ENCODE measurements at places on chromosomes 5 and 9.

GRCh38 chr5:116756531-116756930, 181.9 kb upstream of the SEMA6A start:
- DNase-seq, result no peak

GRCh38 chr9:84759300-84759750, 89.8 kb downstream of the NTRK2 start:
- no peak for DNase-seq

GRCh38 chr9:117074342-117074662, 340.6 kb downstream of the ASTN2 start:
- DNase-seq, result no peak

GRCh38 chr5:40798801-40799210, 632 bp upstream of the PRKAA1 start:
- peak; percentile 14 for DNase-seq

DNA sequence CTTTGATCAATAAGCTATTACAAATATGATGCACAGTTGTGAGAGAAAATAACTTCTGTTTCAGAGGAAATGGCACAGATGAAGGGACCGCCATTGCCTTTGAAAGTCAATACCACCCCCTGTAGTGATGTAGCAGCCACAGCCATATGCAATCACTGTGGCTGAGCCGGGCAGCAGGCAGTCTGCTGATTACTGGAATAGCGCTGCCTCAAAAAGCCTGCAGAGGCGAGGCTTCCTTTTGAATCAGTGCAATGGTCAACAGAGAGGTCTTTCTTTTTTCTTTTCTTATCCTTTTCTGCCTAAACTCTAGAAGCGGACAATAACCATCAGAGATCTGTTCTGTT, 265.1 kb upstream of the TAS2R1 start:
- no peak for DNase-seq

DNA sequence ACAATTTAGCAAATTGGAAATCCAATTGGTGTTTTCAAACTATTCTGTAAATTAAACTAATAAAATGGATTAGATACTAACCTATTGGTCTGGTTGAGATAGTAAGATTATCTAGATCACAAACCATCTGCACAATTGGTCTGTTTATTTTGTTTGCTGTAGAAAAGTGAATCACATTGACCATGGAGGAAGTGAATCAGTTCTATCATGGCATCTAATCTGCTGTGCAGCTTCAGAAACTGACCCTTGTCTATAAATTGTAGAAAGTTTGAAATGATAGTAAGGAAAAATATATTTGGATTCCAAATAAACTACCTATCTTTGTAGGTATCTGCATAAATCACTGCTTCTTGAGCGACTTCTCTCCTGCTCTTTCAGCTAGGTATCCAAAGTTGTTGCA, 1865.4 kb downstream of the MAT2B start:
- no peak for DNase-seq

- no peak for DNase-seq
Observed at GRCh38 chr5:68215898-68216244, 315 bp downstream of the PIK3R1 start.

GRCh38 chr5:14457476-14457875, 124.1 kb upstream of the OTULINL start:
- no peak for DNase-seq

- peak; percentile 6 for DNase-seq
Observed at GRCh38 chr5:6820851-6821479, 107.7 kb downstream of the TENT4A start.

- DNase-seq, result no peak
Observed at GRCh38 chr5:431001-431710, 11.8 kb upstream of the EXOC3 start.

DNA sequence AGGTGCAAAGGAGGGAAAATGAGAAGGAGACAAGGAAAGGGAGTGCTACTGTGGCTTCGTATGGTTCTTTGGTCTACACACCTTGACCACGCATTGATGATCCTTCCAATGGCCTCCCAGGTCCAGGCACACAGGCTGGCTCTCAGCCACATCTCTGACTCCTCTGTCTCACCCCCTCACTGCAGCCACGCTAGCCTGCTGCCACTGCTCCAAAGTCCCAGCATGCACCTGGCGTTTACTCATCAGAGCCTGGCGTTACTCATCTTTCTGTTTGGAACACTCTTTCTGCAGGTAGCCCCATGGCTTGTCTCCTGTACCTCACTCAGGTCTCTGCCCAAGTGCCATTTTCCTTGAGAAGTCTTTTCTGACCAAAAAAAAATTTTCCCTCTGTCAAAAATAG, 195.5 kb downstream of the SNCAIP start:
- no peak for DNase-seq

GRCh38 chr5:16934123-16934522, 2.0 kb downstream of the MYO10 start:
- peak; percentile 10 for DNase-seq

DNA sequence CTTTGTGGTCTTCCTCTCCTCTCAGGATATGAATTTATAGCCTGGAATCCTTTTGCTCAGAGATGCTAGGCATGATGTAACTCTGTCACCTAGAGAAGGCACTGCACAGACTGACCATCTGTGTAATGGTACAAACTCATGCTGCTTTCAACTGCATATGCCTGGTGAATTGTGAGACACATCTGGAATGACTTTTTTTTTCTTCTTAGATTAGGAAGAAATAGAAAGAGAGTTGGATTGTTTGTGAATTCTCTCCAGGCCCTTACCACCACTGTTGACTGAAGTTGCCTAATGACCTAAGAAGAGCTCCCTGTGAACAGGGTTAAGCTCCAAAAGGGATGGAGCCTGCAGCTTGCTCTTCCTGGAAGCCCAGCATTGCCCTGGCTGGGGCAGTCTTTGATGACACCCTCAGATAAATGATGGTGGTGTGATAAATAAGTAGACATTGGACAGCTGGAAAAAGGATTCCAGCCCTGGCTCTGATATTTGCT, 47.8 kb upstream of the TRIM32 start:
- DNase-seq, result no peak

DNA sequence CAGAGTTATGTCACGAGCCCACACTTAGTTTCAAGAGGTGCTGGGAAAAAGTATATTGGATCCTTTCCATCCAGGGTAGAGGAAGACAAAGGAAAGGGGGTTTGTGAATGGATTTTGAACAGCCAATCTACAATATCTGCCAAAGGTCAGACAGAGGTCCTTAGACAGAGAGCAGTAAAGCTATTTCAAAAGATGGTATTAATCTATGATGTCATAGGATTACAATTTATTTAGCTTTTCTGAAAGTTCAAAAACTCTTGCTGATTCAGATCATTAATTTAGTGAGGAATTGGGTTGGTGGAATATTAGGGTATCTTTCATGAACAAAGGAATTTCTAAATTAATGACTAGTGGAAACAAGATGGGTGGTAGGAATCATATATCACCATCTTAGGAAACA, 126.9 kb downstream of the NTRK2 start:
- no peak for DNase-seq

GRCh38 chr9:137671721-137672120, 52.9 kb downstream of the EHMT1 start:
- DNase-seq, result no peak

DNA sequence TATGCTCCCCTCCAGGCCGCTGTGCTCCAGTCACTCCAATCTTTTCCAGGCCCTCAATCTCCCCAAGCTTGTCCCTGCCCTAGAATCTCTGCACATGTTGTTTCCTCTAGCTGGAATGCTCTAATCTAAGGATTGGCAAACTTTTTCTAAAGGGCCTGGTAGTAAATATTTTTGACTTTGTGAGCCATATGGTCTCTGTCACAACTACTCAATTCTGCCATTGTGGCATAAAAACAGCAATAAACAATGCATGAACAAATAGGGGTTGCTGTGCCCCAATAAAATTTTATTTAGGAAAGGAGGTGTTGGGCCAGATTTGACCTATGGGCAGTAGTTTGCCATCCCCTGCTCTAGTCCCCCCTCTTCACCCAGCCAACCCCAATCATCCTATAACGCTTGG, 150.5 kb upstream of the LRRTM2 start:
- DNase-seq, result no peak

DNA sequence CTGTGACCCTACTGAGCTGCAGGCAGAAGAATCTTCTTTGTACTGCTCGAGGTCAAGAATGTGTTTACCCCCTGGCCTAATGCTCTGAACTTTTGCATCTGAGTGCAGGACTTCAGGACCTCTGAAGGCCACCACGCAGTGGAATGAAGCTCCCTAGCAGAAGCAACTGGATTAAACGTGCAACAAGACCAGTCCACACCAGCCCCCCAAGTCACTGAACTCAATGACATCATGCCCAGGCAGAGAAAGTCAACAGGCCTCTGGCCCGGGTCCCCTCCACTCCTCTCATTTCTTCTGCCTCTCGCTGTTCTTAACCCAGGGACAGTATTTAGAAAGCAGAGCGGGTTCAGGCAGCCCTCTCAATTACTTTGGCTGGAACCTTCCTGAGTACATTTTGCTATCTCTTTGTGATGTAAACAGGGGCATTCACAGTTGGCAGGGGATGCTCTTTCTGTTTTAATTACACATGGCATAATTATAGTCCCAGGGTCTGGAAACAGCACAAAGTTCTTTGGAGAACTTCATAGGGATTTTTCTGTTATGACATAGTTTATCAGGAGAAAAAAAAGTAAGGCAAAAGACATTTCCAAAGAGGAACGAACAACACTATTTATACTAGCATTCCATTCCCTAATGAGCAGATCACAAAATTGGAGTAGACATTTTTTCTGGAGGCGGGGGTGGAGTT, 108.2 kb upstream of the SPATA31D4 start:
- DNase-seq, result no peak

DNA sequence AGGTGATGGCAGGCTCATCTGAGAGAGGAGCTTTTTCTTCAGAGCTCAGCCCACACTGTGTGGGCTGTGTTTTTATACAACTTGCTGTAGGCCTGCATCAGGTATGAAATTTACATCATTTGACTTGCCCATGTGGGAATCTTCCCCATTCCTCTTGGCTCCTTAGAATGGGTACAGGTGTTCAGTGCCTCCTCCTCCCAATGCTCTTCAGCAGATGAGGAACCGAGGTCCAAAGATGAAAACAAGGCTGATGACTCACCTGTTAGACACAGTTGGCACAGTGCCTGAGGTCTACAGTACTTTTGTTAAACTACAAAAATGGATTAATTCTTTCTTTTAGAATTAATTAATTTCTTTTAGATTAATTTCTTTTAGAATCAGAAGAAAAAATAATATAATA, 20.8 kb downstream of the PAPPA start:
- DNase-seq, result no peak

DNA sequence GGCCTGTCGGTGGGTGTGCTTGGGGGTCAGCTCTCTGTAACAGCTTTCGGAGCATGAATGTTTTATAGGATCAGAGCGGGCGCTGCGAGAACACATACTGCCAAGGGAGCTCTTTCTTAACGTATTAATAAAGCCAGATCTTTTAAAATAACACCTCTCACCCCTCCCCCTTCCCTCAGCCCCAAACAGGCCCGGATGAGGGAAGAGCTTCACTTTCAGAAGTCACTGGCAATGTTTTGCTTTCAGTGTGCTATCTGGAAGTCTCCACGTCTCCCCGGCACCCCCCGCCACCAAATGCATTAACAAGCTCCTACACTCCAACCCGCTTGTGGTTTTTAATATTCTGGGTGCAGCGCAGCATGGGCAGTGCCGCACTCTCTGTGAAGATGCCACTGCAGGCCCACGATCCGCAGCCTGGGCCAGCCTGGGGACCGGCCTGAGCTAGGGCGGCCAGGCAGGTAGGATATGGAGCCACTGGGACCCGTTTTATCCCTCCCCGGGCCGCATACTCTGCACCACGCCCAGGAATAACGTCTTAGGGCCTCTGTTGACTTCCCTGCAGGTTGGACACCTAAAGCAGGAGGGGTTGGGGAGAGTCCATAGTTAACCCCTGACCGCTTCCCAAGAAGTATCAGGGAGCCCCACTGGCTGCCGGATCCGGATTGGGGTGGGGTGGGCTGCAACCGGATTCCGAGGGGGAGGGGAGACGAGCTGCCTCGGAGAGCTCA, 12.6 kb downstream of the NR2F1 start:
- DNase-seq, result no peak
